ENCODE measurements at places on chromosomes 2 and 18.

- no peak for DNase-seq
Observed at GRCh38 chr2:38105922-38106321, 30.0 kb upstream of the CYP1B1 start.

GRCh38 chr2:215654148-215654819 is 218.4 kb upstream of the FN1 start:
- no peak for DNase-seq

- no peak for DNase-seq
Observed at GRCh38 chr2:62406573-62407043, 99.4 kb downstream of the TMEM17 start.

GRCh38 chr18:79954791-79955190 is 3.3 kb upstream of the SLC66A2 start:
- DNase-seq = no peak

- DNase-seq = no peak
Observed at GRCh38 chr18:68387246-68387645, 327.7 kb downstream of the TMX3 start.

DNA sequence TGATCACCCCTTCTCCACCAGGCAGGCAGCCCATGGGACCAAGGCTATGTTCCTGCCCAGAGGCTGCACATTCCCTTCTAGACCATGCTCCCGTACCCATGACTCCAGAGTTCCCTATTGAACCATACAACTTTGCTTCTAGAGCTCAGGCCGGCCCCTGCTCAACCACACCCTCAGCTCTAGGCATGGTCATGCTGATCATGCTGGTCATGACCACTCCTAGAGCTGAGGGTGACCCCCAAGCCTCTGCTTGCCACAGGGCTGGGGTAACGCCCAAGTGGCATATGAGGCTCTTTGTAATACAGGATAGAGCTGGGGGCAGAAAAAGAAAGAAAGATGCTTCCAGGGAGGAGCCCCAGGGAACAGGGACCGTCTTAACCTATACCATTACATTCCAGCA is 301.8 kb downstream of the SP3 start:
- no peak for DNase-seq

- DNase-seq = no peak
Observed at GRCh38 chr2:224086226-224086914, 47.3 kb upstream of the SERPINE2 start.

GRCh38 chr18:4276953-4277585 is 178.0 kb downstream of the DLGAP1 start:
- no peak for DNase-seq

- DNase-seq = no peak
Observed at GRCh38 chr2:112977559-112978056, at the start of gene IL36G. TSS of gene IL36G (plus strand) at chr2:112978006. CDS start at chr2:112978639, 633 bp downstream.

- DNase-seq = no peak
Observed at GRCh38 chr2:217417536-217417935, 557.7 kb upstream of the TNP1 start.

DNA sequence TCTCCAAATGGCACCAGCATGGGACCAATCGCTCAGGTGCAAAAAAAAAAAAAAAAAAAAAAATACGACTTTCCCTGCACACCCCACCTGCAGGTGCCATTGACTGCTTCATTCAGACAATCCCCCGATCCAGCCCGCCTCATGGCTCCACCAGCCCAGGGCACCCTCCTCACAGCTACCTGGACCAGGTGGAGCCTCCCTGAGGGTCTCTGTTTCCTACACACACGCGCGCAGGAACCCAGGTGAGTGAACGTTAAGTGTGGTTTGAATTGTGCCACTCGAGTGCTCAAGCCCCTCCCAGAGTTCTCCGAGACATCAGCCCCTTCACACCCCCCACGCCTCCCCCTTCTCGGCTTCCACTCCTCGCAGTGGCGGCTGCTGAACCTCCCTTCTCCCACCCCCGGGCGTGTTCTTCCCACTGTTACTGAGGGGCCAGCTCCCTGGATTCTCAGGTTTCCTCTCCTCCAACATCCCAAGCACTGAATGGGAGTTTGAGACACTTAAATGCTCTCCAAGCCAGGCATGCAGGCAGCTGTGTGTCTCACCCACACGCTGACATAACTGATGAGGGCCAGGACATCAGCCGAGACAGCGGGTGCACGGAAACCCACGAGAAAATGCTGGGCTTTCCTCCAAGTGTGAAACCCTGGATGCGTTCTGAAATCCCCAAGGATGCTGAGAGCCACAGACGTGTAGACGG is 88.8 kb upstream of the SNTG2 start:
- DNase-seq = no peak

GRCh38 chr2:69291721-69292120 is 95.3 kb downstream of the GFPT1 start:
- DNase-seq = no peak

DNA sequence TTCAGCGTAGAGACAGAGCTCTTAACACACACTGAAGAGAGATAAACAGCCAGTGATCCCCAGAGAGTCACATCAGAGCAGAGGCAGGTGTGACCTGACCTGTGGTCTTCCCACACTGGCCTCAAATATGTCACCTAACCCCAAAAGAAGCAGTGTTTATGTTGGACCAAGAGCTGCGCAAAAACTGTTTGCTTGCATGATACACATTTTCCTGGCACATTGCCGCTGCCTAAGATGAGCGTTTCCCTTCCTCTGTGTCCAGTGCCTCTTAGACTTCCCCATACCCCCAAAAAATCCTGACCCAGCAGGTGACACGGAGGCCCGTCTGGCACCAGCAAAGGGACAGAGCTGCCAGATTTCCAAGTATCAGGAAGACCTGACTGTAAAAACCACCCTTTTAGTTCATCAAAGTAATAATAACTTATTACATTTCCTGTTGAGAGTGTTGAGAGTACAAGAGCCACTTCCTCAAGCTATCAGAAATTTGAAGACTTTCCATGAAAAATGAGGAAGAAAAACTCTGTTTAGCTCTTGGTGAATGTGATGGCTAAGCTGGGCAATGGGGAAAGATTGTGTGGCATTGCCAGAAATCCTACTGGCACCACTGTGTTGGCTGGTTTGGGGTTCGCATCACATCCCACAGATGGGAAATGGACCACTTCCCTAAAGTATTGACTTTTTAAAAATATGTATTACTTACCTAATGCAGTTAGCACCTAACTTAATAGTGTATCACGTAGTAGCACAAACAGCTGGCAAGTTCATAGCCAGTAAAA is 6.7 kb downstream of the TNFRSF11A start:
- no peak for DNase-seq

- no peak for DNase-seq
Observed at GRCh38 chr2:9135822-9136558, 70.6 kb upstream of the ASAP2 start.

DNA sequence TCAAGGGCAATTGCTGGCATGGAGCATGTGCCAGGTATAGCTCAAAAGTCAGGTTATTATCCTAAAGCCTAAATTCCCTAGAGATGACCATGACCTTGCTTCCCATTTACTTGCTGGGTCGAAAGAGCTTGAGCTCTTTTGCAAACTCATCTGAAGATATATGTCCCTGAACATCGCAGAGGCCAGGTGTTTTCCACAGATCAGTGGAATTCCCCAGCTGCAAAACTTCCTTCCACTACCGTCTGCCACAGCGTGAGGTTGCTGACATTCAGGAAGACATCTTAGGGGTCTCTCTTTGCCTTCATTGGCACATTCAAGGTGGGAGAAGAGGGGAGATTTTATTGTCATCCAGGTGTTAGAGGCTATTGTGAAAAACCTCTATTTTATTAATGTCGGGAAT is 171.0 kb downstream of the MIB1 start:
- no peak for DNase-seq

DNA sequence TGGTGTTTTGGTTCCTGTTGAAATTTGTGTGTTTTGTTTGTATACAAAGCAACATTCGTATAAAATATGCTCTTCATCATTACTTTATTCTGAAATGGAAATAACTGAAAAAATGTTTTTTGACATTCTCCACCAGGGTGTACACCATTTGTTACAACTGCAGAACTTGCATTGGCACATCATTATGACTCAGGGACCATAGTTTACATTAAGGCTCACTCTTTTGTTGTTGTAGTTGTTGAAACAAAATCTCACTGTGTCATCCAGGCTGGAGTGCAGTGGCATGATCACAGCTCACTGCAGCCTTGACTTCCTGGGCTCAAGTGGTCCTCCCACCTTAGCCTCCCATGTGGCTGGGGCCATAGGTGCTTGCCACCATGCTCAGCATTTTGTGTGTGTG is 676.6 kb downstream of the TDRD15 start:
- DNase-seq = no peak

DNA sequence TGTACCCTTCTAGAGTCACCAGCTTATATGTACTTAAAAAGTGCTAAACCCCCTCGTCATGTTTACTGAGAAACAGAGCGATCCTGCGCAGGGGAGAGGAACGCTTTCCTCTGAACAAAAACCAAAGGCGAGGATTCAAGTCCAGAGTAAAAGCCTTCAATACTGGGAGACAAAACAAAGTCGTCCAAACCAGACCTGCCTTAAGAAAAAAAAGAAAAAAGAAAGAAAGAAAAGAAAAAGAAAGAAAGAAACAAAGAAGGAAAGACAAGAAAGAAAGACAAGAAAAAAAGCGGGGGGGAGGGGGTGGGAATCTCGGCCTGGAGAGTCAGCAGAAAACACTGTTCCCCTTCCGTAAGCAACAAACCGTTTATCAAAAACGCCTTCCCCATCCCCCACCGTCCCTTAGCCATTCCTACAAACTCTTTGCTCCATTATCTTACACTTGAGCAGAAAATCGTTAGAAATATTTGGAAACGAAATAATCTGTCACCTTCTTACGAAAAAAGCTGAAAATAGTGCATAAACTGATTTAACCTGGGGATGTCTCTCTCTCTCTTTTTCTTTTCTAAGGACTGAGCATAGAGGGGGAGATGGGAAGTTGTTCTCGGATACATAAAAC is 3.3 kb downstream of the PTGR3 start:
- DNase-seq = no peak
